Muscle of leg (tissue), 16 donors: ENCODE measurements at places on chromosomes 5 and 9.

- DNase-seq: no peak
Measured at GRCh38 chr5:138573949-138574670, 1.1 kb downstream of the HSPA9 start.

GRCh38 chr5:35233601-35234000 is 3.3 kb upstream of the PRLR start:
- no peak for DNase-seq

GRCh38 chr5:14006823-14007520 is 62.5 kb upstream of the DNAH5 start:
- peak; percentile 93 for DNase-seq

DNA sequence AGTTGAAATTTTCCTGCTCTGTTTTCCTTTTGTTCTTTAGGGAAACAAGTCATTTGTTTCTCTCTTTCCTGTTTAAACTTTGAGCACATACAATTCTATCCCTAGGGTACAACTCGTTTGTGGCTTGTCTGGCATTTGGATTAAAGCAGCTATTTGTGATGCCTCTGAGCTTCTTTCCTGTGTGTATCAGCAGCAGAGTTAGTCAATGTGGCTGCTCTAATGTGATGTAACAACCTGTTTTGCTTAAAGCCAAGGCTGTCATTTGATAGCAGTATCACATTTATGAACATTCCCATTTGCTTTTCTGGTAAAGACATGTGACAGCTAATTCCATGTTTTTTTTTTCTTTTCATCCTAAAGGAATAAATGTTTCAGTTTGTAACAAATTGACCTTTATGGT is 314.3 kb upstream of the CHD1 start:
- peak; percentile 4 for DNase-seq

DNA sequence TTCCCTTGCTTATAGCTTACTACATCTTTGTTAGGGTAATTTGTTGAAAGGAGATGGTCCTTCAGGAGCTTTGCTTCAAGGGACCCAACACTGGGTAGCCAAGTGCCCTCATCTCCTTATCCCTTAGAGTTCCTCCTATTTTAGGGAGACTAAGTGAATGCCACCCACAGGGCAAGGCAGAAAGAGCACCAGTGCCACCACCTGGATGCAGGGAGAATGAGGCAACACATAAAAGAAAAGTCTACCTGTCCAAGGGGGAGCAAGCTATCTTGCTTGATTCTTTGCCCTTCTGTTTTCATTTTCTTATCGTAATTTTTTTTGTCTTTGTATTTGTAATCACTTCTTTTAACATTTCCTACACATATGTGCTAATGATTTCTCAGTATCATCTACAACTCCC is 205.5 kb downstream of the NPR3 start:
- DNase-seq: no peak

- DNase-seq: no peak
Measured at GRCh38 chr5:38319491-38319890, 61.1 kb downstream of the EGFLAM start.

DNA sequence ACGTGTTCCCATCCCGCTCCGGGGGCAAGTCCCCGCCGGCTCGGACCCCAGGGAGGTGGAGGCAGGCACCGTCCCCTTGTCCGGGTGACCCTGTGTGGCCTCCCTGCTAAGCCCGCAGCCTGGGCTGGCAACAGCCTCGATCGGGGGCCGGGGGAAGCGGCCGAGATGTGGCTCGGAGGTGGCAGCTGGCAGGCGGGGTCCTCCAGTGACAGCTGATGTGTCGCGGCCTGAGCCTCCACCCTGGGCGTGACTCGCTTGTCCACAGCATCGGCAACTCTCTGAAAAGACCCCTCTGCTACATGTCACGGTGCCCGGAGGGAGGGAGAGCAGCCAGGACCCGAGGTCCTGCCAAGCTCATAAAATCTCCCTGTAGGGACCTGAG is 124.8 kb upstream of the IRX4 start:
- peak; percentile 31 for DNase-seq

GRCh38 chr9:128540634-128541360 is 11.6 kb upstream of the SPTAN1 start:
- no peak for DNase-seq

- no peak for DNase-seq
Measured at GRCh38 chr9:111720174-111720573, 58.8 kb downstream of the GNG10 start.

GRCh38 chr9:136754059-136754572 is 3.9 kb downstream of the LCN8 start:
- DNase-seq: no peak

DNA sequence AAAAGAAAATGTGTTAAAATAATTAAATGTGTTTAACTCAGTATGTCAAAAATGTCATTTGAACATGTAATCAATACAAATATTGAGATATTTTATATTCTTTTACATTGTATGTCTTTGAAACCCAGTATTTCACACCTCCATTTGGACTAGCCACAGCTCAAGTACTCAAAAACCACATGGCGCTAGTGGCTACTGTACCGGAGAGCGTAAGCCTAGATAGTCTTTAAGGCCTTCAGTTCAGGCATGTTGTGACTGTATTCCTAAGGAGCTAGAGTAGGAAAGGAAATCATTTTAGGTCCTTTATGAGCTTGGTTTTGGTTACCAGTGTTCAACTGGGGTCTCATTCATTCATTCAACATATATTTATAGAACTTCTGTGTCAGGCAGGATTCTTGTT is 12.8 kb downstream of the FBXW2 start:
- no peak for DNase-seq

GRCh38 chr9:82716821-82717220 is 346.1 kb downstream of the RASEF start:
- DNase-seq: no peak

DNA sequence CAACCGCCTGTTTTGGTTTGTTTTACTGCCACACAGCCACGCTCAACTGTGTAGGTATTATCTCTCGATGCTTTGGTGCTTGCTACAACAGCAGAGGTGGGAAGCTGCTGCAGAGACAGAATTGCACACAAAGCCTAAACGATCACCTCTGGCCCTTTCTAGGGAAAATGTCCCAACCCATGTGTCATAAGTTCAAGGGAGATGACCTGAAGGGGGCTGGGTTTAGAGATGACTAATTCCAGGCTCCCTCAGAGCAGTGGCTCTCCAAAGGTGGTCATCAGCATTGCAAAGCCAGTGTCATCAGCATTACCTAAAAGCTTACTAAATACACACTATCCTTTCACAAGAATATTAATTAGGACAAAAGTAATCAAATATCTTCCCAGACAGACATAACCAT is 10.9 kb downstream of the ZNF622 start:
- DNase-seq: no peak

- DNase-seq: no peak
Measured at GRCh38 chr5:107501965-107502675, 168.6 kb downstream of the EFNA5 start.

DNA sequence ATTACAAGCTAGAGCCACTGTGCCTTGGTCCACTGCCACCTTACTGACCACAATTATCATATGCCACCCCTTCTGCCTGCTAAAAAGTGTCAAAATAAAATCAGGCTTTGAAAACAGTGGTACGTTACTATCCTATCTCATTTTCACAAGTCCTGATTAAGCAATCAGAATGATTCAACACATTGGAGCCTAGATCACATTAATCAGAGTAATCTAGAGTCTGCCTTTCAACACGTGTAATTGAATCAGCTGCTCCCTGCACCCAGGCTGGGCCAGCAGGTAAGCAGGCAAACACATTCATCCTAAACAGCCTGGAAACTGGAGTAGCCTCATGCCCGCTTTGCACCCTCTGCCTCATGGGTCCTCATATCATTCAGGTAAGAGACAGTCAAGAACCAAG is 186.2 kb downstream of the DCP2 start:
- no peak for DNase-seq

- no peak for DNase-seq
Measured at GRCh38 chr9:76490249-76490990, 31.4 kb downstream of the GCNT1 start.

GRCh38 chr5:148509893-148510292 is 126.1 kb downstream of the FBXO38 start:
- no peak for DNase-seq

GRCh38 chr9:92617951-92618510 is 51.9 kb downstream of the IPPK start:
- DNase-seq: no peak

- no peak for DNase-seq
Measured at GRCh38 chr5:14850419-14851049, 21.0 kb downstream of the ANKH start.

GRCh38 chr9:36932198-36932597 is 101.9 kb downstream of the PAX5 start:
- no peak for DNase-seq

- DNase-seq: peak; percentile 48
Measured at GRCh38 chr5:160197341-160198144, 31.8 kb upstream of the FABP6 start.

GRCh38 chr9:116484492-116485061 is 202.5 kb upstream of the TRIM32 start:
- peak; percentile 37 for DNase-seq

- no peak for DNase-seq
Measured at GRCh38 chr5:949275-949543, 56.5 kb downstream of the TRIP13 start.

DNA sequence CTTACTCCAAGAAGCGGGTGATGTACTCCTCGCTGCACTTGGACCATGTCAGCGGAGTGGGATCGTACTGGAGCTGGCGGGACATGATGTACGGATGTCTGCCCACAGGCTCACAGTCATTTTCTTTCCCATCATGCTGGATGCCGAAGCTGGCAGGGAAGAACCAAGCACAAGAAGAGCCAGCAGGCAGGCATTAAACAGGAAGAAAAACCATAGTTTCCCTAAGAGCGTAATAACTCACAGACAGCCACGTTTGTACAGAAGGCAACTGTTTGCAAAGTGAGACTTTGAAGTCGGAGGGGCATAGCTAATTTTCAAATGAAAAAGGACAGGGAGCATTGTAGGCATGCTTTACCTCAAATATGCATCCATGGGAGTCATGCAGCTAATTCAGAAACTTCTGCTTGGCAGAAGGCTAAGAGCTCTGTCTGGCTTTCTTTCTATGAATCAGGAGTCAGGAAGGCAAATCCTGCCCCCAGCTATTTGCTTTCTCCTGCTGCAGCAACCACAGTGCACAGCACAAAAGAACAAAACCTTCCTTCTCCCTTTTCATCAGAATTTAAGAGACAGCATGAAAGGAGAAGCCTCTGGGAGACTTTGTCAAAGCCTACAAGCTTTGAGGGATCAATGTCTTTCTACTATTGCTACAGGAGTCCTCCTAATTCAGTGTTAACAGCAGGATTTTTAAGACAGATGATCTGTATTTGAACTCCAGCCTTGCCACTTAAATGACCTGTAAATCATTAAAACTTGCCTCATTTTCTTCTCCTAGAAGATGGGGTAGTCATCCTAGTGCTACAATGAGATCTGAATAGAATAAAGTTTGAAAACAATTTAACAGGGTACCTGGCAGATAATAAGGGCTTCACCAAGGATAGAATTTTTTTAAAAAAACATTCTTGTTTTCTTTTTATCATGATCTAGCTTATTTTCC is 209.1 kb downstream of the TARS1 start:
- no peak for DNase-seq
